ENCODE measurements at places on chromosomes 6 and 20.

GRCh38 chr20:47585087-47585747 is 83.5 kb downstream of the NCOA3 start:
- DNase-seq, result no peak

DNA sequence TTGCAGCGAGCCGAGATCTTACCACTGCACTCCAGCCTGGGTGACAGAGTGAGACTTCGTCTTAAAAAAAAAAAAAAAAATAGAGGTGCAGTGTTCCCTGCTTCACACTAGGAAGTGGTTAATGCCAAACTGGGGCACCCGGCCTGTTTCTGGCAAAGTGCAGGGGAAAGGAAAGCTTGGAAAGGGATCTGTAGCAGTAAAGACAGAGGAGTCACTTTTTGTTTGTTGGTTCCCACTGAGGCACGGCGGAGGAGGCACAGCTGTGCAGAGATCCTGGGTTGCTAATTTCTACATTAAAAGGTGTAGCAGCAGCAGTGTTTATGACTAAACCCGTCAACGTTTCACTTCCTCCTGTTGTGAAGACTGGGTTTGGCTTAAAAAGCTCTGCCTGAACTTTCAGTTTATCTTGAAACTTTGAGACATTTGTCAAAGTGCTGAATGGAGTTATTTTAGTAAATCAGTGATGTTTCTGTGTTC is 125.6 kb downstream of the CARMIL1 start:
- no peak for DNase-seq

DNA sequence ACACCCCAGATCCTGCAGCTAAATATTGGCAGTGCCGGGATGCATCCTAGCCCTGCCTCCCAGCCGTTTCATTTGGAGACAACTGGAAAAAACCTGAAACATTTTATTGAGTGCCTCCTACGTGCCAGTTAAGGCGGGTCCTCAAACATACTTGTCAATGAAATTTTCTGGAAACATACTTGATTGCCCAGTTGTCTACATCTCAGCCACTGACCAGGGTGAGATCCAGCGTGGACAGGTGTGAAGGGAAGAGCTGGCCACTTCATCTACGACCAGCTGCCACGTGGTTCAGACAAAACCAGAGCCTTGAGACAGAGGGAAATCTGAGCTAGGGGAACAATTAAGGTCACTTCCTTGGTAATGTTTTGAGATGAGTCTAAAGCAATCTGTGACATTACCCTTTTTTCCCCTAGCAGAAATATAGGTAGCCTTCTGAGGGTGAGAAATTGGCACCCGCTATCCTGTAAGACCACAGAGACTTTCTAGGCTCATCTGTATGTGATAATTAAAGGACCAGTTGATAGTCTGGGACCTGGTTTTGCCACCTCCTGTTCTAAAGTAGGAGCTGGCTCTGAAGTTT is 116.3 kb upstream of the MTHFD1L start:
- no peak for DNase-seq

- no peak for DNase-seq
Measured at GRCh38 chr6:114449659-114450058, 106.8 kb upstream of the HS3ST5 start.

DNA sequence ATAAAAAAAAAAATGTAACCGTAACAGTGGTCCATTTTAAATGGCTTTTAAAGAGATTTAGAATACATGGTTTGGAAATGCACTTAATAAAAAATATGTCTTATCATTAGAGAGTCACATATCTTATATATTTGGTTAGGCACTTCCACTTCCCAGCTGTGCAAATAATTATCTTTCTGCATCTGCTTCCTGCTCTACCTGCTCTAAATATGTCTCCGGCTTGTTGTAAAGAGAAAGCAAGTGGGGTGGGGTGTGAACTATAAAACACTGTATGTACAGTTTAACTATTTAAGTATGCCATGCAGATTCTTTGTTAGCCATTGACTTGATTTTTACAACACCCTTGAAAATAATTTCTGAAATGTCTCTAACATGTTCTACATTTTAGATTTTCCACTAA is 106.3 kb downstream of the NKAIN2 start:
- DNase-seq, result no peak

DNA sequence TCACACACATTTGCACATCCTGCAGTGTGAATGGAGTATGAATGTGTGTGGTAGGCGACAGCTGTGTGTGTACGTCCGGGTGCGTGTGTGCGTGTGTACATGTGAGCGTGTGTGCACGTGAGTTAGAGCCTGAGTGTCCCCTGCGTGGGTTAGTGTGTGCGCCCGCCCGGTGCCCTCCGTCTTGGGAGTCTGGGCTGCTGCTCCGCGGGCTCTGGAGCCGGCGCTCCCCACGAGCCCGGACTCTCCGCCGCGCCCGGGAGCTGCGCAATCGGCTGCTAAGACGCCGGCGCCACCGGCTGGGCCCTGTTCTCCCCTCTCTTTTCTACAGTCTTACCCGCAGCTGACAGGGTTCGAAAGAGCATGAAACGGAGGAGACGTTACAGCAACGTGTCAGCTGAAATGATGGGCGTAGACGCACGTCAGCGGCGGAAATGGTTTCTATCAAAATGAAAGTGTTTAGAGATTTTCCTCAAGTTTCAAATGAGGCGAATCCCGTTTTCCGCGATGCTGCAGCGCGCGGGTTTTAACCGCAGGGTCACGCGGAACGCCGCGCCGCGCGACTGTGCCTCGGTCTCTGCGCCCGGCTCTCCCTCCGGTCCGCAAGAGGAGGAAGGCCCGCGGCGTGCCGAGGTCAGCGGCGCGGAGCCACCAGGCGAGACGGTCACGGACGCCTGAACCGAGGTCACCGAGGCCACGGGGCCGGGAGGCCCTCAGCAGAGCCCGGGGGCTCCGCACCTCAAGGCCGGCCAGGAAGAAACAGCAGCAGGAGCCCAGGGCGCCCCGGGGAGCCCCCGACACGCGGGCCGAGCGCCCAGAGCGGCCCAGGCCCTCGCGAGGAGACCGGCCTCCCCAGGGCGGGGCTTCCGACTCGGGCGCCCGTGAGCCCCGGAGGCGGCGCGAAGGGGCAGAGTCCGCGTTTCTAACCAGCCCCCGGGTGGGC is 95.3 kb upstream of the BHLHE23 start:
- DNase-seq, result no peak

GRCh38 chr6:168844821-168845609 is 404.0 kb downstream of the SMOC2 start:
- DNase-seq, result no peak

GRCh38 chr20:56554869-56555268 is 21.8 kb downstream of the FAM209B start:
- DNase-seq, result no peak

DNA sequence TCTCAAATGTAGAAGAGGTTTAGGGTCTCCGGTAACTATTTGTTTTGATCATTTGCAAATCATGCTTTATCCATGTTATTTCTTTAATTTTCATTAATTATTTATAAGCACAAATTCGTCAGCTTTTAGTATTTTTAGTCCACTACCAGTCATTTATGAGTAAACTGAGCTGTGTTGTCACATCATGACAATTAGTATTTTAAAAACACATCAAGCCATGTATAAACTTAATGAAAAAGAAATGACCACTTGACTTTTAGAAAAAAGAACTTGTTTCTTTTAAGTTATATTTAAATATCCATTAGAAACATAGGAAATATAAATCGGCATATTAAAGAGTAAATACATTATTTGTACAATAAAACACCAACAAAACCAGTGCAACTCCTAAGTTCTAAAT is 2.8 kb downstream of the NKX2-4 start:
- DNase-seq, result no peak

- no peak for DNase-seq
Measured at GRCh38 chr6:166330612-166331011, 11.7 kb downstream of the SFT2D1 start.

DNA sequence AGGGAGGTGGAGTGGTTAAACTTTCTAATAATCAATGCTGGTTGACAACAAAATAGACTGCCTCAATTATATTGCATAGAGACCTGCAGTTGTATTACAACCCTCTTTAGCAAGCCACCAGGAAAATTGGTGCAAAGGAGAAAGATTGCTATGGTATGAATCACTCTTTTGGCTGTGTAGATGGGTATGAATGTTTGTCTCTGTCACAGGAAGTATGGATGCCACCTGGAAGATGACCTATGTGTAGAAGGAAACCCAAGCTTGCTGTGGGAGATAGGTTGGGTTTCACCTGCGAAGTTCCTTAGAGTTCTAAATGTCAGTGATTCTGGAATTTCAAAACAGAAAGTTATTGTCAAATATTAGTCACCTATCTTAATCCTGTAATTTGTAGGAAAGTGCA is 134.6 kb downstream of the SOBP start:
- DNase-seq, result no peak

- peak; percentile 8 for DNase-seq
Measured at GRCh38 chr6:130223508-130223907, 757 bp upstream of the SAMD3 start.

DNA sequence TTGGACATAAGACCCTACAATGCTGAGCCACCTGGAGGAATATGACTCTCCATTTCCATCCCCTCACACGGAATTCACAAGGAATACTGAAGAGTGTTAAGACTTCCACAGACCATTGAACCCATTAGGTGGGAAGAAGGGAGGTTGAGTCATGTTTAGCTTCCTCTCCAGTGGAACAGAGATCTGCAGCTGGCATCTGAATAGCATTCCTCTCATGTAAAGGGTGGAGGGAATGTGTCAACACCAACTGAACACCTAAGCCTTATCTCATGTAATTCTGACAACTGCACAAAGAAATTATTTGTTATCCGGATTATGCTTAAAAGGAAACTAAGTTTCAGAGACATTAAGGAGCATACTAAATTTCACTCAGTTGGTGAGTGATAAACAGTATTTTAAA is 705.9 kb downstream of the MAFB start:
- no peak for DNase-seq

GRCh38 chr6:2958776-2959175 is 12.6 kb downstream of the SERPINB6 start:
- no peak for DNase-seq

DNA sequence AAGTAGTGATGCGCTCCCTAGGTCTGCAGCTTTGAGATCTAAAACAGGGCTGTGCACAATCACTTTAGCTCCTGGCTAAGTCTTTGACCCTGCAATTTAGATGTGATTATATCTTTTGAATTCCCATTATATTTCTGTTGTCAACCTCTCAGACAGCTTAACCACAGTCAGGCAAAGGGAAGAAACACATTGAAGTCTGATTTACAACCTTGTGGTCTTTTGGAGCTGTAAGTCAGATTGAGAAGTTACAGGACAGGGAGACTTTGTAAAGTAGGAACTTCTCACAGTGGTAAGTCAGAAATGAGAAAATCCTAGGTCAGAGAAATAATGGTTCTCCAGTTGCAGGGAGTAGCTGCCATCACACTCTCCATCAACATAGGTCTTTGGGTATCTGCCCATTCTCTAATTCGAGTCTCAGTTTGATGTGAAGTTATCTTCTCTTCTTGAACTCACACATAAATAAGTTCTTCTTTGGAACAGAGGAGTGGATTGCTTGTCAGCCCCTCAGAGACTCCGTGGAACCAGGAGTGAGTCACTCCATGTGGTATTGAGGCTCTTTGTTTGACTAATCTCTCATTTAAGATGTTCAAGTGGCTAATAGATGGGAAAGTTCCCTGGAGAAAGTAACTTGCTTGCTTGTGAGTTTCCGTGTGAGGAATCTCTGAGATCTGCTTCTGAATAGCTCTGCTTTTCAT is 35.0 kb upstream of the SGK1 start:
- DNase-seq, result no peak

DNA sequence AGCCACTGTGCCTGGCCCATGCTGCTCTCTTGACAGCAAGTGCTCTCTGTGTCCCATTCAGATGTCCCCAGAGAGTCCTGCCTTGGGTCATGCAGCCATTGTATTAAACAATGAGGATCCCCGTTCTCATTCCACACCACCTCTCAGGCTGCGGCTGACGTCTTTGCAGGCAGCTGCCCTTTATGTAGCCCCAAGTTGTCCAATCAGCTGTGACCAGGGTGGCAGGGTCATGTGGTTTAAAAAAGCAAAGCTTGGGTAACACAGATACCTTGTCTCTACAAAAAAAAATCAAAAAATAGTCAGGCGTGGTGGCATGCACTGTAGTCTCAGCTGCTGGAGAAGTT is 13.2 kb downstream of the GCNT2 start:
- no peak for DNase-seq

- DNase-seq, result no peak
Measured at GRCh38 chr6:142570221-142570671, 268.4 kb downstream of the ADGRG6 start.

DNA sequence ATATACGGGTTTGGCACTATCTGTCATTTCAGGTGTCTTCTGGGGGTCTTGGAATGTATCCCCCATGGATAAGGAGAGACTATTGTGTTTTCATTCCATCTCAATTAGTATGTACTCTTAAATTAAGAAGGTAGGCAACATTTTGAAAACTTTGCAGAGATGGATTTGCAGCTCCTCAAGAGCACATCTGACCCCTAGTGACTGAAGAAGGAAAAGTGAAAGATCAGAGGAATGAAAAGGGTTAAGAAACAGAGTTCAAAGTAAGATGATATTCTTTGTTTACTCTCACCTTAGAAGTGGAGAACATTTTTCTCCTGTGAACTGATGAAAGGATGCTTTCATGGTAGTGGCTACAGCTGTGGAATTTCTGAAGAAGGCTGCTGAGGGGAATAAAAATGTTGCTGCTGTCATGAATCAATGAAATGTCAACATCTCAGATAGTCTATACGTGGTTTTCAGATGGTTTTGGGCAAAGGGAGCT is 41.5 kb downstream of the SH3BGRL2 start:
- DNase-seq, result no peak

GRCh38 chr20:32779500-32780211 is 17.5 kb downstream of the DNMT3B start:
- DNase-seq, result no peak

- no peak for DNase-seq
Measured at GRCh38 chr6:13229205-13230085, 98.9 kb downstream of the TBC1D7 start.

DNA sequence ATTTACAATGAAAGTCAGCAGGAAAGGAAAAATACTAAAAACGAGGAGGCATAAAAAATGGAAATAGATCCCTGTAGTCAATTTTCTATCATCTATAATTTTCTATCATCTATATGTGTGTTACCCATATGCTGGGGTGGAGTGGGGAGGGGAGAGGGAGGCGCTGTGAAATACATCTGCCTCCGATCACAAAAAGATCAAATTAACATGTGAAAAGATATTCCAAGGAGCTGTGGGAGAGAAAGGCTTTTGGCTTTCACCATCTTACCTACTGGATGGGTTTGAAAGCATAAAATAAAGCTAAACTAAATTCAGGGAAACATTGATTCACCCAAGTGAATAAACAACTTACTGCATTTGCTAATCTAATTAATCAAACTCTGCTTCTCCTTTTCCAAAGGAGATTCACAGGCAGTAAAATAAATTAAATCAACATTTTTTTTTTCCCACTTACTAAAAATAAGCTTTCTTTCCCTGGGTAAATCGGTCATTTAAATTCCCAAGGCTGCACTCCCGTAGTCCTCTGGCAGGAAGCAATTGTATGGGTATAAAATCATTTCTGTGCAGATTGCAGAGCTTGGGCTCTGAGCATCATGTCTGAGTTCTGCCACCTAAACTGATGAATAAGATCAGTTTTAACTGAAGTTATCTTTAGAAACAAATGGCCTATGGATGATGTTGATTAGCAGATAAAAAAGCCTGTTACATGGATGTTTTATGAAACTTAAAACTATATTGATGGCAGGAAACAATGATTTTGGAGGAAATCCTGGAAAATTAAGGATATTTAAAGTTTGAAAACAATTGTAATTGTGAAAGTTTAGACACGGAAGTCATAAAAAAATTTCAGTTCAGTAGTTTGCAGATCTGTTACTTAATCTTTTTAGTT is 147.9 kb downstream of the SOX4 start:
- no peak for DNase-seq
